ENCODE measurements at places on chromosomes 7 and 10.

DNA sequence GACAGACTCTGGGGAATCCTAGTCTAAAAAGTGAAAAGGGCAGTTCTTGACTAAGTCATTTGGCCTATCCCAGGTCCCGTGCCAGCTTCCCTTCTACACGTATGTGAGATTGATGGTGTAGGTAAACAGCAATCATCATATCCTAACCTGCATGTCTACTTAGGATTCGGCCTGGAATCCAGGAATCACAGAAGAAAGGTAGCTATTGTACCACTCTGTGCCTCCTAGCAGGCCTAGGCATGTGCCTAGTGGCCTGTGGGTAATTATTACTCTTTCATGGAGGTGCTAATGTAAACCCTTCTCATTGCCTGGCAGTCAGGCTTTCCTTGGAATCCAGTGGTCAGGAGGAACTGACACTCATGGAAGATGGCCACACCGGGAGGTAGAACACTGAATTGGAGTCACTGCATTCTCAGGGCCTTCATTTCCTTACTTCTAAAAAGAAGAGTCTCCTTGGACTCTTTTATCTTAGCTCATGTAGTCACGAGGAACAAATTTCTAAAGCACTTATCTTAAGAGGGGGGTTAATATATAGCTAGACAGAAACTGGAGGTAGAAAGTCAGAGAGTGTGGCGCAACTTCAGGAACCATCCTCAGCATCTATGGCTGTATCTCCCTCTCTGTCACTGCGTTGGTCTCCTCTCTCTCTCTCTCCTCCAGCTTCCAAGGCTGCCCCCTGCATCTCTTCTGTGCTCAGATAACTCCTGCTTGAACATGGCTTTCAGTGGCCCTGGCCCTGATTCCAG, 122.5 kb downstream of the C1GALT1 start:
- DNase-seq = peak; percentile 79

- DNase-seq = no peak
These were observed 38.0 kb downstream of the USP6NL start for GRCh38 chr10:11573497-11573896.

DNA sequence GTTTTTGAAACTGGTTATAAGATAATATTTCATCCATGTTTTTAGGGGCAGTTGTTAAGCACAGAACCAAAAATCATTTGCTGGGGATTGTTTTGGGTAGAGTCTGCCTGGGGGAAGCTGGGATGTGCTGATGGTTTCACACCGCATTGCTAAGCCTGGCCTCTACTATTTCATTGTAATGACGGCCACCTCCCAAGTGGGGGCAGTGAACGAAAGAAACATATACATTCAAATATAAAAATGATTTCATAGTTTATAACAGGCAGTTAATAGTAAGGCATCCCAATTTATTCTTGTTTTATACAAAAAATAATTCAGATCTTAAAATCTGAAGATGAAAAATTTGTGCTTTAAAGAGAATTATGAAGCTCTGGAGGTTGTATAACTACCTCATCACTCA, 750.8 kb downstream of the REEP3 start:
- DNase-seq = no peak

DNA sequence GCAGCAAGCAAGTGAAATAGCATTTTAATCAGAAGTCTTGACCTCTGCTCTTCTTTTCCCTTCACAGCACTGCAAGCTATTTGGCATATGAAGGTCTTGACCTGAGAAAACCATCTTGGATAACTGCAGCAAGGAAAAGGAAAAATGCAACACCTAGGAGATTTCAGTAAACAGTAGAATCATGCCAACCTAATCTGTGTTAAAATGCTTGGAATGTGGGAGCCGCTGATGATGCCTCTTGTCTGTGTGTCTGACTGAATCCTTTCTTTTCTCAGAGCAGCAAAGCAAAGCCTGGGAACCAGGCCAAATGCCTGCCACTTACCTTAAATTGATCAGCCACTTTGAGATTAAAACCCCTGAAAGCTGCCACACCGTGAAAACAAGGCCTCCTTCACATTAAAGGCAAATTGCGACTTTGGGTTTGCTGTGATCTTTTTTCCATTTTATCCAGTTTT, 80.4 kb upstream of the CDK6 start:
- DNase-seq = peak; percentile 93

DNA sequence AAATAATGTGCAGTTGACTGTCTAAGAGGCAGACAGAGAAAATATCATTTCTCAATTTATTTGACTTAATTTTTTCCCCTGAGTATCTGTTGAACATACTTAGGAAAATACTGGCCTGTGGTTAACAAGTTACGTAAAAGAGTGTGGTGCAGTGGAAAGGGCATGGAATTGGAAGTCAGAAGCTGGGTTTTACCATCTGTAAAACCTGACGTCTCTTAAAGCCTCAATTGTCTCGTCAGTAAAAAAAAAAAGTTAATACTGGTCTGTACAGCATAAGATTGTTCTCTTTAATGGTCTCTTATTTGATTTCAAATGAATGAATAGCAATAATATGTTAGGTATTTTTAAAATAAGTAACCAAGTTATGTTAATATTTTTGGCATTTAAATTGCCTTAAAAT, 67.8 kb downstream of the PHTF2 start:
- DNase-seq = no peak

DNA sequence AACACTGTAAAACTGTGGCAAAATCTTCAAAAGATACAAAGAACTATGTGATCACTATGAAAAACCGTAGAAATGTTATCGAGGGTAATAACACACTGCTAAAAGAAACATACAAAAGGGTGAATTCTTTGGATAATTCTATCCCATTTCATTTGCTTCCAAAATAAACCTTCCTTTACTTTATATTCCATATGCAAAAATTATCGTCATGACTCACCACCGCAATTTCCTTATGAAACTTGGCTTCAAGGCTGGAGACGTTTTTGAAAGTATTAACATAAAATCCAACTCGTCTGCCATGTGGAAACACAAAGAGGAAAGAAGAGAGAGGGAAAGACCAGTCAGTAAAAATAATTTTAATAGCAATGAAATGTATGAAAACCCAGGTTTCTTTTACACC, 165.2 kb downstream of the AMPH start:
- no peak for DNase-seq

- DNase-seq = no peak
These were observed 192.1 kb downstream of the WDR11 start for GRCh38 chr10:121043124-121043849.

- no peak for DNase-seq
These were observed 14.1 kb upstream of the SLC16A12 start for GRCh38 chr10:89549510-89549909.

GRCh38 chr10:92064506-92064905, 140.9 kb downstream of the BTAF1 start:
- DNase-seq = no peak

GRCh38 chr10:52446391-52446790, 132.3 kb downstream of the DKK1 start:
- no peak for DNase-seq

DNA sequence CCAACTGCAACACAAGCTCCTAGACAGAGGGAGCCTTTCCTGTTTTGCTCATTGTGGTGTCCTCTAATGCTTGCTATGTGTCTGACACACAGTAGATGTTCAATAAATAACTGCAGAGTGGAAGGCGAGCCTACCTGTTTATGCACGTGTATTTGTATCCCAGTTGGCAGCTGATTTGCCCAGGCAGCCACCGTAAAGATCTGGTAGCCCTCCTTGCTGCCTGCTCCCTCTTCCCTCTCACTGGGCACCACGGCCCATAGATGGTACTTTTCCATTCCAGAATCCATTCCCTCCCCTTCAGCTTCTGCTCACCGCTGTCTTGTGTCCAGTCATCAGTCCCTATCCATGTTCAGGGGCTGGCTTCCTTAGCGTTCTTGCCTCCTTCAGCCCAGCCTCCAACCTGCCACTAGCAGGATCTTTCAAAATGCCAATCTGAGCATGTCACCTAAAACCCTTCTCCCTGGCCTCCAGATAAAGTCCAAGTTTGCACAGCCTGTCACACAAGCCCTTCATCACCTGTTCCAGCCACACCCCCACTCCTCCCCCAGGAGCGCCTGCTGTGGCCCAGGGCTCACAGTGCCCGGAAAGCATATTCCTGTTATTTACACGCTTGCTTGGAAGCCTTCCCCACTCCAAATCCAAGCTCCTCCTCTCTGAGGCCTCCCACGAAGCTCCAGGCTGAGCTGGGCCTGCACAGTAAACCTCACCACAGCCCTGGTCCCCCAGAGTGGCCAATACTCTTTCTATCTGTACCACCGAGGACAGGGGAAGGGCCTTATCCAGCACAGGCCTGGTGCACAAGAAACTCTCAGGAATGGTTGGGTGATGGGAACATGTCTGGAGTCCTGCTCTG, 21.0 kb downstream of the ZCCHC24 start:
- DNase-seq = no peak

DNA sequence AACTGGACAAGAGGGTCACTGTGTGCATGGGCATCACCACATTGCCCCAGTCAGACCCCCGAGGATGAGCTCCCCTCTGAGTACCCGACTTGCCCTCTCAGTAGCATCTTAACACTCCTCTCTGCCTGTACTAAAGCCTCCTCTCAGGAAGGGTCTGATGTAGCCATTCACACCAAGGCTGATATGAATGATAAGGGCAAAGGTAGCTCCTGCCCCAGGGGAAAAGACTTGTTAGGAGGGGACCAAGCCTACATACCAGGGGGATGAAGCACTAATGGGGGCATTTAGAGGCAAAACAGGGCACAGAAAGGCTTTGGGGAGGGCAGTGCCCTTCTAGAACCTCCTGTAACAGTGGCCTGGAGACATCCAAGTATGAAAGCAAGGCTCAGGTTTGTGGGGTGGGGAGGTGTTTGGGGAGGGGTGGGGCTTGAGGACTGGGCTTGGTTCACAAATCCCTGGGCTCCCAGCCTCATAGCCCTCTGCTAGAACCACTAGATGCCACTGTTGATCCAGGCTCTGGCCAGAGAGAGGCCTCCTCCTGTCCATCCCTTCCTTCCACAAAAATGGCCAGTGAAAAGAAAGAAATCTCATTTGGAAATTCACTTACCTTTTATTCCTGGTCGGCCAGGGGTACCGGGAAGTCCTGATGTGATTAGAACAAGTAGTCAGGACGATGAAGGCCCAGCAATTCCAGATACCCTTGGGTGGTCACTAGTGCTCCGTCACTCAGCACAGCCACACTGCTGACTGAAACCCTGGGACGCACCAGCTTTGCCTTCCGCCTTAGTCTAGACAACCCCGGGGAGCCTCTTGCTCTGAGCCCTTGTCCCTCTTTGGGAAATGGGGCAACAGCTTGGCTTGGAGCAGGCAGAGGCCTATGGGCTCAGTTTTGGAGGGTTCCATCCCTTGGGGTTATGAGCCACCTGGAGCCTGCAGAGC, 40.3 kb downstream of the COL17A1 start:
- peak; percentile 1 for DNase-seq

DNA sequence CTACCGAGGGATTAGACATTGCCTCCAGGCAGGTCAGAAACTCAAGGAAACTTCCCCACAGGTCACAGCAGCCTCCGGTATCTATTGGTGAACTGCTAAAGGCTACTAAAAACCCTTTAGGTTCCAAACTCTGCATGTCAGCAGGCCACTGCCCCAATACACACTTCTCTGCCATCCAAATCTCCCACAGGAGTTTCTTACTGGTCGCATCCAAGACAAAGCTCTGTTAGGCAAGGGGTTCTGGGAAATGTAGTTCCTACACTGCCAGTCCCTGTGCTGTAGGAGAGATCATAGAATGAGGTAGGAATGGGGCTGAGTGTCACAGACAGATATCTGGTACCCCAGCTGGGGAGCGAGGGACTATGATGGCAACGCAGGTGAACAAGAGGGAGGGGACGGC, 757.0 kb upstream of the C7orf33 start:
- DNase-seq = no peak

DNA sequence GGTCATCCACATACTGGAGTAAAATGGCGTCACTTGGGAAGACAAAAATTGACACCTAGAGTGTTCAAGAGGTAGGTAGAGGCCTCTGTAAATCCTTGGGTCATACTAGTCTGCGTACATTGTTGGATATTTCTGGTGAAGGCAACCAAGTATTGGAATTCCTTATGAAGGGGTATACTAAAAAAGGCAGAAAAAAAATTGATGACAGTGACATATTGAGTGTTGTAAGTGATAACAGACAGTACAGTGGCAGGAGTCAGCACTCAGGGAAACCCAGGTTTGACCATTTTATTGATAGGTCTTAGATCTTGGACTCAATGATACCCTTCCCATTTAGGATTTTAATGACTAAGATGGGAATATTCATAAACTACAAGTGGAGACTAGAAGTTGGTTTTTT, 359.1 kb upstream of the VSTM2A start:
- no peak for DNase-seq

DNA sequence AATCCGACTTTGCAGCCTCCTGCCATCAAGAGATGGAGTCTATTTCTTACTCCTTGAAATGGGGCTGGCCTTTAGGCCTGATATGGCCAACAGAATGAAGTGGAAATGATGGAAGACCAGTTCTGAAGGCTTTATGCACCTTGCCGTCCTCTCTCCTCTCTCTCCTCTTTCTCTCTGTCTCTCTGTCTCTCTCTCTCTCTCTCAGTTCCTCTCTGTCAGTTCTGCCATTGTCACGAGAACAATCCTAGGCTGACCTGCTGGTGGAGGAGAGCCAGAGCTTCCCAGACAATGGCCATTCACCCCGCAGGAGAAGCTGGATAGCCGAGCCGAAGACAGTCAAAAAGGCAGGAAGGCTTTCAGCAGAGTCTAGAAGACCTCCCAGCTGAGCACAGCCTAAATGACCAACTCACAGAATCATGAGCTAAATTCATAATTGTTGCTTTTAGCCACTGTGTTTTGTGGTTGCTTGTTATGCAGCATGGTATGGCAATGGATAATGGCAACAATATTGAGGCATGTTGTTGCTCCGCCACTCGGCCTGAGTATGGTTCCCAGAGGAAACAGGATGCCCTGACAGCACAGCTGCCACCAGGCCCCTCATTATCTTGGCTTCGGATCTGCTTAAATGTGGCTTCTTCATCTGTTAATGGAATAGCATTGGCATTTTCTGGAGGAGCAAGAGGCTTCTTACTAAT, 35.5 kb downstream of the FRMPD2 start:
- no peak for DNase-seq

- no peak for DNase-seq
These were observed 530.9 kb upstream of the AUTS2 start for GRCh38 chr7:69067397-69067796.

- DNase-seq = no peak
These were observed 297.5 kb upstream of the NRP1 start for GRCh38 chr10:33631991-33632390.

DNA sequence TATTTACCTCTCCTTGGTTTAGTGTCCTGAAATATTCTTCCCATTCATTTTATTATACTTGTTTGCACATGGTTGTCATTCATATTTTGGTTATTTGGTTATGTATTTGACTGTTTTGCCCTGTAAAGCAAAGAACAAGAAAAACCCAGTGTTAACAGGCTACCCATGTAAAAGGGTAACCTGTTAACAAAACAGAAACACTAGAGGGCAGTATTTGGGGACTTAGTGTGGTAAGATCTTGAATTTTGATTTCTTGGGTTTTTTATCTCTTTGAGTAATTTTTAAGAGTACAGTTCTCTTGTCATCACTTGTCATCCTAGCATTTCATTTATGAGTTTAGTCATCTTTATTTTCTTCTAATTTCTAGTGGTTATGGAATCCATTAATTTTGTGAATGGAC, 51.3 kb downstream of the POLL start:
- DNase-seq = peak; percentile 14

- DNase-seq = no peak
These were observed 160.8 kb downstream of the SPAG6 start for GRCh38 chr10:22505911-22506685.

- no peak for DNase-seq
These were observed 324.5 kb downstream of the PHF14 start for GRCh38 chr7:11298220-11298619.

All from NCI-H1105 treated with DMSO at 0.1 percent for 48 hours (cell line).